ENCODE measurements at places on chromosomes 12 and 14.
A peak's percentile ranks its signal among the peaks of the same experiment; 100 is the strongest.

DNA sequence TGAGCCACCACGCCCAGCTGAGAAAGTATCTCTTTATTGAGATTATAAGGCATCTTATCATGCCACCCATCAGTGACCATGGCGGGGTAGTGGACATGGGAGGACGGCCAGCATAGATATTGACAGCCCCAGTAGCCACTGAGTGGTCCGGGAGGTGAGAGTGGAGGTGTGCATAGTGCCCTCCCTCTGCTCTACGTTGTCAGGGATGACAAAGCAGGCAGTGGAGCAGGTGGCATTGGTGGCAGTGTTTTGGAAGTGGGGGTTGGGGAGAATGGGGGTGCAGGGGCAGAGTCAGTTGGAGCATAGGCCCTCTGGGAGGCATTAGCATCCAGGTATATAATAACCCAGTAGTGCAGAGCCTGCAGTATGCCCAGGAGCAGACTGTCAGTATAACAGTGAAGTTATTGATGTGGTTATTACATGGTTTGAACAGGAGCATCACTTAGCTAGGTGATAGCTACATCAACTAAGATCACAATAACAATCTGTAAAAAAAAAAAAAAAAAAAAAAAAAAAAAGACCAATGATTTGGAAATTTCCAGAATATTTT lies 41.1 kb downstream of the GNG2 start:
- no peaks in the 10 kb centered on the region for H3K27me3 ChIP-seq
- no peaks in the 10 kb centered on the region for H3K36me3 ChIP-seq
- H3K4me1 ChIP-seq, result no peaks in the 10 kb centered on the region
- H3K27ac ChIP-seq, result no peak overlapping the region
- H3K4me3 ChIP-seq, result no peak overlapping the region
- no peak for DNase-seq

GRCh38 chr12:71664411-71665089 lies 449 bp downstream of the THAP2 start:
- no peaks in the 10 kb centered on the region for H3K36me3 ChIP-seq
- DNase-seq, result peak; percentile 34
- peak overlapping the region; percentile 98 for H3K27ac ChIP-seq
- H3K4me1 ChIP-seq, result peaks cover 22% of the 10 kb centered on the region
- H3K27me3 ChIP-seq, result no peaks in the 10 kb centered on the region
- H3K4me3 ChIP-seq, result peak overlapping the region; percentile 84

DNA sequence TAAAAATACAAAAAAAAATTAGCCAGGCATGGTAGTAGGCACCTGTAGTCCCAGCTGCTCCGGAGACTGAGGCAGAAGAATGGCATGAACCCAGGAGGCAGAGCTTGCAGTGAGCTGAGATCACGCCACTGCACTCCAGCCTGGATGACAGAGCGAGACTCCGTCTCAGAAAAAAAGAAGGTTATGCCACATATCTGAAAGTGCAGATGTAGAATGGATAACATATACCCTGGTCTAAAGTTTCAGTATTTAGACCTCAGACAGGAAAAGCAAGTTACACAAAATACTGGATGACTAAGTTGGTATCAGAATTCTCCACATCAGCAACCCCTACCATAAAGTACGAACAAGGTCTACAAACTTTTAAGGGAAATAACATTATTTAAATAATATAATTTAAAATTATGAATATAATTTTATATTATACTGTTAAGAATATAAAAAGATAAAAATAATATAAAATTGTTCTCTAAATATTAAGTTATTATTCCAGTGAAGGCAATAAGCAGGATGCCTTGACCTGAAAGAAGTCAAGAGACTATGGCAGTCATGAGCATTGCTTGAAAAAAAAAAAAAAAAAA lies 169.9 kb downstream of the CRADD start:
- H3K4me1 ChIP-seq, result no peaks in the 10 kb centered on the region
- no peak overlapping the region for H3K27ac ChIP-seq
- H3K36me3 ChIP-seq, result no peaks in the 10 kb centered on the region
- no peak for DNase-seq
- no peak overlapping the region for H3K4me3 ChIP-seq
- no peaks in the 10 kb centered on the region for H3K27me3 ChIP-seq

- no peak for DNase-seq
- no peak overlapping the region for H3K27ac ChIP-seq
- H3K27me3 ChIP-seq, result no peaks in the 10 kb centered on the region
- no peak overlapping the region for H3K4me3 ChIP-seq
- no peaks in the 10 kb centered on the region for H3K4me1 ChIP-seq
These were observed 35.0 kb downstream of the ZNF664 start for GRCh38 chr12:124007826-124008570.

DNA sequence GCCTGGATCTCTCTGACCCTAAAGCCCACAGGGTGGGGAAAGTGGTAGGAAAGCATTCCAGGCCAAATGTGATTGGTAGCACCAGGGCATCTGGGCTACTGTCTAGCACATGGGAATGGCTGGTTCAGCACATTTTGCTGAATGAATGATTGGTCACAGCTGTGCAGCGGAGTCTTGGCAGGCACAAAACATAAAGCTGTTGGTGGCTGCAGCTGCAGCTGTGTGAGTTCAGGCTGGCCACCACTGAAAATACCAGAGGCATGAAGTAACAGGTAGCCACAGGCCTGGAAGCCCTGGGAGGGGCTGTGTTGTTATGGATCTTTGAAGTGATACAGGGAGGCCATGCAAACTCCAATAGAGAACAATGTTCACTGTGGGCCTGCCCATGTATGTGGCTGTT lies 72.7 kb downstream of the MYRFL start:
- no peaks in the 10 kb centered on the region for H3K36me3 ChIP-seq
- H3K4me3 ChIP-seq, result no peak overlapping the region
- no peaks in the 10 kb centered on the region for H3K4me1 ChIP-seq
- no peak for DNase-seq

- no peaks in the 10 kb centered on the region for H3K36me3 ChIP-seq
- H3K27ac ChIP-seq, result no peak overlapping the region
- no peak overlapping the region for H3K4me3 ChIP-seq
- DNase-seq, result no peak
- no peaks in the 10 kb centered on the region for H3K4me1 ChIP-seq
These were observed 13.1 kb downstream of the PPP1R12A start for GRCh38 chr12:79921786-79922185.

- DNase-seq, result no peak
- H3K4me1 ChIP-seq, result peaks cover 27% of the 10 kb centered on the region
- H3K27ac ChIP-seq, result no peak overlapping the region
- H3K27me3 ChIP-seq, result no peaks in the 10 kb centered on the region
- H3K36me3 ChIP-seq, result no peaks in the 10 kb centered on the region
- no peak overlapping the region for H3K4me3 ChIP-seq
These were observed 2.2 kb upstream of the SAV1 start for GRCh38 chr14:50670196-50670865.

DNA sequence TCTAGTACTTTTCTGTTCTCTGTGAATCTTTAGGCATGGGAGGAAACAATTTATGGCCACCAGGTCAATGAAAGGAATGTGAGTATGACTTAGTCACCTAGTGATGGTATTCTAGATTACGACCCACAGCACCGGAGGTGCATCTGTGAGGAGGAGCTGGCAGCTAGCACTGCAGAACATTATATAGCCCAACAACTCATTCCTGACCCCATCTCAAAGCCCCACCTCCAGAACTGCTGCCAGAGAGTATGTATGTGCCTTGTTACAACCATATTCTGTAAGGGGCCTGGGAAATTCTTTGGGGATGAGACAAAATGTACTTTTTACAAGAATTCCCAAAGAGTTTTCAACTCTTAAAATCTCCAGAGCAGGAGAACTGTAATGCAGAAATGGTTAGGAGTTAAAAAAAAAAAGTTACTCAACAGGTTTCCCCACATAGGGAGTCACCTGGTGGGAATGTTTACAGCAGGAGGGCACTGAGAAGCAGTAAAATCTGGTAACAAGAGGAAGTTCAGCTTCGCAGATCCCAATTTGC lies 34.9 kb upstream of the CERS5 start:
- H3K4me3 ChIP-seq, result no peak overlapping the region
- peaks cover 13% of the 10 kb centered on the region for H3K36me3 ChIP-seq
- no peak for DNase-seq
- peaks cover 5% of the 10 kb centered on the region for H3K4me1 ChIP-seq
- peak overlapping the region; percentile 67 for H3K27ac ChIP-seq

DNA sequence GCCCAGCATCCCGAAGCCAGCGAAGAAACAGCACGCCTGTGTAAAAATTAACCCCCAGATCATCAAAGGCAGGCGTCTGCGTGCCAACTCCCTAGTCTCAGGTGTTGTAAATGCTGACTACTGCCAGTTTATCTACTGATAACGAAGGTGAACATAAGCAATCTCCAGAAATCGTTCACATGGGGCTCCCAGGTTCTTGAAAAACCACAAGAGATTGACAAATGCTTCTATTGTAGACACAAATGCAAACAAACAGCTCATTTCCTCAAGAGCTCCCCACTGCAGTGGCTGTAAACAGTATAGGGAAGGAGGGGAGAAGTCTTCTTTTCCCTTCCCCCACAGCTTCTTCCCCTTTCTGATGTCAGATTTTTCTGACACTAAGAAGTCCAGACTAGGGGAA lies 5.3 kb upstream of the PLEKHG3 start:
- H3K27me3 ChIP-seq, result no peaks in the 10 kb centered on the region
- H3K36me3 ChIP-seq, result no peaks in the 10 kb centered on the region
- no peak for DNase-seq

DNA sequence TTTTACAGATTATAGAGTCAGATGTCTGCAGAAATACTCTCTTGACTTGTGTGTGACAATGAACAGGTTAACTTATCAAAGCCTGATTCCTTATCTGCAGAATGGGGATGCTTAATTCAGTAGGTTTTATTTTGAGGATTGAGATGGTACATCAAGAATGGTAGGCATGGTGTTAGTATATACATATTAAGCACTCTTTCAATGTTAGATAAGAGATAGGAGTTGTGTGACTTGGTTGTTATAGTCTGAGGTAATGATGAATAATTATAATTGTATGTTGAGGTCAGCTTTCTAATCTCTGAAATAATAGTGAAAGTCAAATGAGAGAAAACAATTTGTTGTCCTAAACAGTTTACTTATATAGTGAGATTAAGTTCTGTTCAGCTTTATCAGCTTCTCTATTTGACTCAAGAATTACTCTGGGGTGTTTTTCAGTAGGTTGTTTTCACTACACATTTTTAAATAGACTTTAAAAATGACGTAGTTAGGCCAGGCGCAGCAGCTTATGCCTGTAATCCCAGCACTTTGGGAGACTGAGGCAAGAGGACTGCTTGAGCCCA lies 11.9 kb downstream of the PALS1 start:
- no peak overlapping the region for H3K27ac ChIP-seq
- no peaks in the 10 kb centered on the region for H3K36me3 ChIP-seq
- DNase-seq, result no peak
- no peak overlapping the region for H3K4me3 ChIP-seq

DNA sequence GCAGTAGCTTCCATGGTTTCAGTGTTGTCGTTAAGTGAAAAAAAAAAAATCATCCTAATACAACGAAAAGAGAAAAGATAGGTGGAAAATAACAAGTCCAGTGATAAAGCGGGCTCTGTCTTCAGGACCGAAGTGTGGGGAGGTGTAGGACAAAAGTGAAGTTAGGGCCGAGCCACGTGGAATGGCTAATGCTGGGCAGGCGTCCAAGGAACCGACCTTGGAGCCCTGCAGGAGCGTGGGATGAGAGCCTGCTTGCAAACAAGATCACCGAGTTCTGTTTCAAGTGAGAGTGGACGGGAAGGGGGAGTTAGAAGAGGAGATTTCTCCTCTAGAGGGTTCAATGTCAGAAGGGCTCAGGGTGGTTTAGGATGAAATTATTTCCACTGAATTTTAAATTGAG lies 22.2 kb downstream of the A2ML1 start:
- H3K27ac ChIP-seq, result no peak overlapping the region
- DNase-seq, result no peak
- H3K4me3 ChIP-seq, result no peak overlapping the region

- no peaks in the 10 kb centered on the region for H3K36me3 ChIP-seq
- no peak for DNase-seq
- H3K4me1 ChIP-seq, result no peaks in the 10 kb centered on the region
These were observed 80.9 kb upstream of the TSPAN11 start for GRCh38 chr12:30845676-30846075.

GRCh38 chr14:19823765-19824164 lies 20.2 kb downstream of the OR4N2 start:
- H3K27ac ChIP-seq, result no peak overlapping the region
- no peaks in the 10 kb centered on the region for H3K4me1 ChIP-seq
- H3K36me3 ChIP-seq, result no peaks in the 10 kb centered on the region
- no peak for DNase-seq
- no peak overlapping the region for H3K4me3 ChIP-seq
- H3K27me3 ChIP-seq, result no peaks in the 10 kb centered on the region

DNA sequence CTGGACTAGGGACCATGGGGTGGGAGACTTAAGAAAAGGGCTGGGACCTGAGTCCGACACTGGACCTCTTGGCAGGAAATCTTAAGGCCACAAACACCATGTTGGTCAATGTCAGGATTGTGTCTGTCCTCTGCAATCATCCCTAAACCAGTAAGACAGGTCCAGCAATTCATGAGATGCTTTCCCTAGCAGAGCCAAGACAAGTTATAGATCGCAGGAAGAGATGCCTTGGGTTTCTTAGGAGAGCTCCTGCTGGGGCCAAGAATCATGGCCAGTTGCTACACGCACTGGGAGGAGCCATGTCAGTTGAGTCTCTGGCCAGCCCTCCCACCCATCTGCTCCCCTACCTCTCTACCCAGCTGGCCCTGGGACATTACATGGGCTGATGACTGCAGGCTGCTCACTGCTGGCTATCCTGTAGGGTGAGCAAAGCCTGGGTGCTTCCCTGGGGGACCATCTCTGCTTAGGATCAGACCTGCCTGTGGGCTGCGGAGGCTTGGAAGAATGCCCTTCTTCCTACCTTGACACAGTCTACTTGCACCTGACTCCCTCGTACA lies 14.2 kb downstream of the PLEKHH1 start:
- DNase-seq, result no peak
- no peaks in the 10 kb centered on the region for H3K36me3 ChIP-seq
- H3K27ac ChIP-seq, result no peak overlapping the region
- no peak overlapping the region for H3K4me3 ChIP-seq
- H3K27me3 ChIP-seq, result no peaks in the 10 kb centered on the region

- no peaks in the 10 kb centered on the region for H3K36me3 ChIP-seq
- H3K4me3 ChIP-seq, result no peak overlapping the region
- no peak overlapping the region for H3K27ac ChIP-seq
- H3K4me1 ChIP-seq, result no peaks in the 10 kb centered on the region
These were observed 26.9 kb downstream of the JAG2 start for GRCh38 chr14:105141486-105142281.

GRCh38 chr14:51479584-51480325 lies 172.0 kb upstream of the FRMD6 start:
- no peak for DNase-seq
- H3K27ac ChIP-seq, result peak overlapping the region; percentile 50
- H3K4me3 ChIP-seq, result no peak overlapping the region

DNA sequence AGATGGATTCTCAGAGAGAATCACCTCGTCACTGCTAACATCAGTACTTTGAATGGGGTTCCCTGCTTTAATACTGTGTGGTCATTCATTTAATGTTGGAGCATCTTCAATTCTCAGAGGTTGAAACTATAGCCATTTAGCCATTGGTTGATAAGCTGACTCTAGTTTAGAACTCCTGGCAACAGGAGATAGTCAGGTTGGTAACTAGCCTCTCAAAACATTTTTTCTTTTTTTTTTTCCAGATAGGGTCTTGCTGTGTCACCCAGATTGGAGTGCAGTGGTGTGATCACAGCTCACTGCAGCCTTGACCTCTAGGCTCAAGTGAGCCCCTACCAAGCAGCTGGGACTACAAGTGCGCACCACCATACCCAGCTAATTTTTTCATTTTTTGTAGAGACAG lies 3.5 kb upstream of the NCKAP5L start:
- H3K36me3 ChIP-seq, result no peaks in the 10 kb centered on the region
- H3K27ac ChIP-seq, result no peak overlapping the region
- peaks cover 15% of the 10 kb centered on the region for H3K4me1 ChIP-seq
- no peak overlapping the region for H3K4me3 ChIP-seq
- no peak for DNase-seq

GRCh38 chr14:101980700-101981099 lies 16.3 kb downstream of the DYNC1H1 start:
- no peak for DNase-seq
- H3K4me1 ChIP-seq, result no peaks in the 10 kb centered on the region
- H3K4me3 ChIP-seq, result no peak overlapping the region
